GM23248 (cell line): ENCODE measurements at places on chromosomes 7 and 10. TPM values are rescaled to one million over a fixed set of nuclear protein-coding genes. Genes with fewer than 3 reads are reported as not detected.

DNA sequence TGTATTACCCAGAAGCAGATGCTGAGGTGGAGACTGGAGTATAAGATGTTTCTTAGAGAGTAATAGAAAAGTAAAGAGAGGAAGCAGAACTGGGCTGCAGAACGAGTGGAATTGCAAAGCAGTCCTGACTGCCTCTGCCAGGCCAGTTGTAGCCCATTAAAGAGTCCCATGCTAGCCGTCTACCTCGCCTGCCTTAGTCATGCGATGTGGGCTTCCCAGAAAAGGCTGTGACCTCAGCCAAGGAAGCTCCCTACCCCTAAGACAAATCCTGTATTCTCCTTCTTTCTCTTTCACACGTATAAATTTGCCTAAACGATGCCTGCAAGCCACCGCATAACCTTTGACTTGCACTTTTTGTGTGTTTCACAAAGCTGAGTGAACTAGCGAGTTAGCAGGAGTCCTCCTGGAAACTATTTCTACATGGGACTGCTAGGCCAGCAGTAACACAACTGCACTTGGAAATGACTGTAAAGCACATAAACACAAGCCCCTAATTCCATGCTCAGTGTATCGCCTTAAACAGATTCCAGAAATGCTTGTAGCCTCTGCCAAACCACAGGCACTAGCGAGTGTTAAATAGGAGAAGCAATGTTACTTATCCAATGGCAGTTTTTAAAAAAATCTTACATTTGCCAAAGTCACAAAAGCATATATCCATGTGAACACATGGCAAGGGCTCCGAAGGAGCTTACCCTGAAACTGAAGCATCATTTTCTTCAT lies 47.4 kb upstream of the GNAI1 start:
- DNase-seq, result peak; percentile 32
- no peaks in the 10 kb centered on the region for H3K36me3 ChIP-seq
- no peaks in the 10 kb centered on the region for H3K27me3 ChIP-seq
- no peak overlapping the region for H3K27ac ChIP-seq
- peaks cover 35% of the 10 kb centered on the region for H3K4me1 ChIP-seq

DNA sequence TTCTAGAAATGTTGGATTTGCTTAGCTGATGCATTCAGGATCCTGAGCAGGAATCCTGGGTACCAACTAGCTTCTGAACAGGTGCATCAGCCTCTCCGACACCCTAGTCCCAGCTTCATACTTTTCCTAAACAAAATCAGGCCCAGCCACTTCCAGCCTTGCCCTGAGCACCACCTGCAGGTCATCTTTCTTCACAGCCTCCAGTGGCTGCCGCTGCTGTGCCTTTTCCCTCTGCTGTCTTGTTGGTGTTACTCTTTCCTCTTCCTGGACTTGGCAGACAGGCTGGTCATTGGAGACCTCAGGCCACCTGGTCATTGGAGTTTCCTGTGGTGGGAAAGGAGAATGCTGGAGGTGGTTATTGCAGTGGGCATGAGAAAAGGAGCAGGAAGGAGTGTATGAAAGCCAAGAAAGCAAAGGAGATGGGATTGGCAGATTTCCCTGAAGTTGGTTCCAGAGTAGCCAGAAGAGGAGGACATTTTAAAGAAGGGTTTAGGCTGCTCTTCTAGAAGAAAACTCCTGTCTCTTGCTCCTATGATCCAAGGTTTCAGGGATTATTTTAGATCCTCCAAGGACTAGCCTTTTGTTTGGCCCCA lies 48.2 kb upstream of the NFKB2 start:
- peak; percentile 63 for DNase-seq
- peaks cover 26% of the 10 kb centered on the region for H3K4me1 ChIP-seq
- no peak overlapping the region for H3K27ac ChIP-seq

GRCh38 chr10:63910806-63911205 lies 389.6 kb downstream of the REEP3 start:
- no peak overlapping the region for H3K4me3 ChIP-seq
- DNase-seq, result no peak
- H3K27ac ChIP-seq, result no peak overlapping the region
- H3K27me3 ChIP-seq, result peaks cover 5% of the 10 kb centered on the region; the same call in 1 of the 2 replicates
- H3K36me3 ChIP-seq, result no peaks in the 10 kb centered on the region
- no peaks in the 10 kb centered on the region for H3K4me1 ChIP-seq

DNA sequence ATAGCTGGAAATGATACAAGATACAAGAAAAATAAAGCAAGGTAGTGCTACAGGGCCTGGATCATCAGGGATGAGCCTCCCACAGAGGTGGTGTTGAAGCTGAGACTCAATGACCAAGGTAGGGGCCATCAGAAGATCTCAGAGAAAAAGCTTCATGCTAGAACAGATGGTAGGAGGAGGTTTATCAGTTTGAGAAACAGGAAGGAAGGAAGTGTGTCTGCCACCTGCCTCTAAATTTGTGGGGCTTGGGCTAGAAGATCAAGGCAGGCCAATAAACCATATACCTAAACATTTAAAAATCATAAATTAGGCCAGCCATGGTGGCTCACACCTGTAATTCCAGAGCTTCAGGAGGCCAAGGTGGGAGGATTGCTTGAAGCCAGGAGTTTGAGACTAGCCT lies 410.8 kb upstream of the PRKCQ start:
- H3K4me1 ChIP-seq, result no peaks in the 10 kb centered on the region; the same call in 1 of the 2 replicates
- no peak overlapping the region for H3K4me3 ChIP-seq
- no peak overlapping the region for H3K27ac ChIP-seq
- H3K36me3 ChIP-seq, result no peaks in the 10 kb centered on the region
- DNase-seq, result no peak

SLC26A5 gene
- total RNA-seq, result not detected in 2 replicates

- no peak for DNase-seq
- H3K36me3 ChIP-seq, result no peaks in the 10 kb centered on the region
- no peaks in the 10 kb centered on the region for H3K27me3 ChIP-seq
- H3K4me1 ChIP-seq, result peaks cover 14% of the 10 kb centered on the region
These were observed 226.5 kb downstream of the INHBA start for GRCh38 chr7:41476460-41476803.

SNX10 gene
- total RNA-seq, result 1.4 and 1.5 TPM in 2 replicates

GRCh38 chr10:110368002-110368401 lies 63.3 kb upstream of the SMNDC1 start:
- no peak for DNase-seq
- no peak overlapping the region for H3K4me3 ChIP-seq
- H3K4me1 ChIP-seq, result peaks cover 5% of the 10 kb centered on the region

PDE1C gene
- 33.8 and 43.1 TPM in 2 replicates for total RNA-seq

- no peaks in the 10 kb centered on the region for H3K4me1 ChIP-seq
- no peak for DNase-seq
- H3K27ac ChIP-seq, result no peak overlapping the region
- peaks cover 8% of the 10 kb centered on the region for H3K27me3 ChIP-seq
- no peaks in the 10 kb centered on the region for H3K36me3 ChIP-seq
These were observed 10.1 kb downstream of the FOXL3 start for GRCh38 chr7:300048-300447.

DNA sequence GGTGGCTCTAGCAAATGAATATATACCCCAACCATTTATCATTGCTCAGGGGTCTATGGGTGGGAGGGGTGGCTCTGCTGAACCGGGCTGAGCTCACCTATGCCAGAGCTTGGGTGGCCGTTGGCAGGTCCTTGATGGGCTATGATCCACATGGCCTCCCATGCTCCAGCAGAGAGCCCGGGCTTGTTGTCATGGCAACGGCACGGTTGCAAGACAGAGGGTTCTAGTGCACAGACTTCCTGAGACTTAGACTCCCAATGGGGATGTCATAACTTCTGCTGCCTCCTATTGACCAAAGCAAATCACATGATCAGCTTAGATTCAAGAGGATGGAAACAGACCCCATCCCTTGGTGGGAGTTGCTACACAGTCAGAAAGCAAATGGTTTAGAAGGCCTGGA lies 36.4 kb upstream of the CARD11 start:
- H3K36me3 ChIP-seq, result no peaks in the 10 kb centered on the region
- H3K27me3 ChIP-seq, result no peaks in the 10 kb centered on the region
- no peak overlapping the region for H3K4me3 ChIP-seq
- no peak for DNase-seq
- H3K4me1 ChIP-seq, result no peaks in the 10 kb centered on the region

- no peak for DNase-seq
- no peaks in the 10 kb centered on the region for H3K27me3 ChIP-seq
These were observed 110.1 kb downstream of the CYTH3 start for GRCh38 chr7:6162331-6162620.

HOXA10 gene
- total RNA-seq, result 27.4 and 29.3 TPM in 2 replicates

GRCh38 chr10:3213208-3213607 lies 40.6 kb upstream of the PITRM1 start:
- H3K36me3 ChIP-seq, result no peaks in the 10 kb centered on the region
- H3K27me3 ChIP-seq, result 0 out of 2 replicates have a peak, but pooled peaks cover 4% of the 10 kb centered on the region
- no peak for DNase-seq
- no peak overlapping the region for H3K4me3 ChIP-seq
- peaks cover 13% of the 10 kb centered on the region for H3K4me1 ChIP-seq
- no peak overlapping the region for H3K27ac ChIP-seq

DNA sequence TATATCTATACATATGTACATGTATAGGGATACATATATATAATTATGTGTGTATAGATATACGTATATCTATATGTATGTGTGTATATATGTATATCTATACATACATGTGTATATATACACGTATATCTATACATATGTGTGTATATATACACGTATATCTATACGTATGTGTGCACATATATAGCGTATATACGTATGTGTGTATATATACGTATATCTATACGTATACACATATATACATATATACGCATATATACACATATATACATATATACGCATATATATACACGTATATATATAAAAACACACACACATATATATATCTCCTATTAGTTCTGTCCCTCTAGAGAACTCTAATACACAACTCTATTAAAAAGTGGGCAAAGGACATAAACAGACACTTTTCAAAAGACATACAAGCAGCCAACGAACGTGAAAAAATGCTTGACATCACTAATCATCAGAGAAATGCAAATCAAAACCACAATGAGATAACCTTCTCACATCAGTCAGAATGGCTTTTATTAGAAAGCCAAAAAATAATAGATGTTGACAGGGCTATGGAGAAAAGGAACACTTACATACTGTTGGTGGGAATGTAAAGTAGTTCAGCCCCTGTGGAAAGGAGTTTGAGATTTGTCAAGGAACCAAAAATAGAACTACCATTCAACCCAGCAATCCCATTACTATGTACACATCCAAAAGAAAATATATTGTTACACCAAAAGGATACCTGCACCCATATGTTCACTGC lies 22.0 kb upstream of the TMEM120A start:
- peaks cover 3% of the 10 kb centered on the region; the same call in 1 of the 2 replicates for H3K36me3 ChIP-seq

GRCh38 chr10:5960070-5960972 lies 17.0 kb downstream of the IL15RA start:
- no peaks in the 10 kb centered on the region for H3K27me3 ChIP-seq
- no peaks in the 10 kb centered on the region for H3K4me1 ChIP-seq
- H3K4me3 ChIP-seq, result no peak overlapping the region

TDRD1 gene
- not detected in 2 replicates for total RNA-seq

DNA sequence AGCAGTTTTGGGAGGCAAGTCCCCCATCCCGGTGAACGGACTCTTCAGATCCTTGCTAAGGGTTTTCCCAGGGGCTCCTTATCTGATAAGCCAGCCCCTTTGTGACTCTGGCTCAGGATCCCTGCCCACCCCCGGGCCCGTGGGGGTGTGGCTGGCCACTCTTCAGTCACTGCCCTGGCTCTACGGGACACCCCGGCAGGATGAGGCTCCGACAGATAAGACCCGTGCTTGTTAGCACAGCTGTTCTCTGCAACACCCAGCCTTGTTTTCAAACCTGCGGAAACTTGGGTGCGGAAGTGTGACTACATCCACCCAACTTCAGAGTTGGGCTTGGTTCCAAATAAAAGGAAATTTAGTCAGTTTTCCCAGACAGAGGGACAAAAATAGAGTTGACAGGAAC lies 66.7 kb upstream of the PODXL start:
- no peaks in the 10 kb centered on the region for H3K27me3 ChIP-seq
- peaks cover 30% of the 10 kb centered on the region for H3K4me1 ChIP-seq
- no peaks in the 10 kb centered on the region for H3K36me3 ChIP-seq
- H3K27ac ChIP-seq, result no peak overlapping the region

- H3K4me1 ChIP-seq, result peaks cover 8% of the 10 kb centered on the region; the same call in 1 of the 2 replicates
- H3K36me3 ChIP-seq, result no peaks in the 10 kb centered on the region
- peak overlapping the region; percentile 69 for H3K4me3 ChIP-seq
These were observed 1.2 kb upstream of the TMEM178B start for GRCh38 chr7:141072548-141073172.

GRCh38 chr10:61592581-61592980 lies 70.1 kb upstream of the CABCOCO1 start:
- H3K4me1 ChIP-seq, result peaks cover 8% of the 10 kb centered on the region
- peak; percentile 16 for DNase-seq
- H3K4me3 ChIP-seq, result no peak overlapping the region
- no peaks in the 10 kb centered on the region for H3K27me3 ChIP-seq
- no peaks in the 10 kb centered on the region for H3K36me3 ChIP-seq

DNA sequence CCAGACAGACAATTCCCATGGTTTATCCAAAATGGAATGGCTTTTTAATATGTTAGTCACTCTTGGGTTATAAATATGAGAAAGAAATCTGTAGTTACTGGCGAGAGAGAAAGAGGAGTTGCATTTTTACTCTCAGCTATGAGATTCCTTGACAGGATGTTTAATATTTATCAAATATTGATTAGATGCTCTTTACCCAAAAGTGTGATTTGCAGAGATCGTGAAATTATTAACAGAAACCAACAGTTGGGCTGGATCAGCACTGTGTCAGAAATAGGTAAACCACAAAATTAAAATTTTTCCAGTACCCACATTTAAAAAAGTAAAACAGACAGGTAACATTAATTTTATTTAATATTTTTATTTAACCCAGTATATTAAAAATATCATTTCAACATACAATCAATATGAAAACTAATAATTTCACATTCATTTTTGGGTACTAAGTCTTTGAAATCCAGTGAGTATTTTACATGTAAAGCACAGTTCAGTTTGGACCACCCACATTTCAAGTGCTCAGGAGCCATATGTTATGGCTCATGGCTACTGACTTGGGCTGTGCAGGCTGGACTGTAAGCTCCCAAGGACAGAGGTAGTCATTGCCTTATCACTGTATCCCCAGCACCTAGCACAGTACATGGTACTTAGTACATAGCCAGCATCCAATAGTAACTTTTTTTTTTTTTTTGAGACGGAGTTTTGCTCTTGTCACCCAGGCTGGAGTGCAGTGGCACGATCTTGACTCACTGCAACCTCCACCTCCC lies 42.5 kb downstream of the KLHDC10 start:
- no peaks in the 10 kb centered on the region for H3K4me1 ChIP-seq
- H3K4me3 ChIP-seq, result no peak overlapping the region
- no peaks in the 10 kb centered on the region for H3K36me3 ChIP-seq
- no peak for DNase-seq
- no peak overlapping the region for H3K27ac ChIP-seq

NUPR2 gene
- not detected in 2 replicates for total RNA-seq

GRCh38 chr7:47937711-47938573 lies 10.3 kb downstream of the PKD1L1 start:
- H3K27me3 ChIP-seq, result no peaks in the 10 kb centered on the region
- no peak for DNase-seq
- no peak overlapping the region for H3K27ac ChIP-seq
- H3K4me1 ChIP-seq, result peaks cover 34% of the 10 kb centered on the region
- no peaks in the 10 kb centered on the region for H3K36me3 ChIP-seq
